ENCODE measurements at places on chromosomes 12 and 14.

GRCh38 chr12:104952816-104953215, 5.3 kb downstream of the SLC41A2 start:
- no peak for DNase-seq

- no peak for DNase-seq
Measured at GRCh38 chr14:81295958-81296923, 75.5 kb upstream of the GTF2A1 start.

GRCh38 chr12:93441081-93441616, 598 bp downstream of the UBE2N start:
- peak; percentile 74 for DNase-seq

DNA sequence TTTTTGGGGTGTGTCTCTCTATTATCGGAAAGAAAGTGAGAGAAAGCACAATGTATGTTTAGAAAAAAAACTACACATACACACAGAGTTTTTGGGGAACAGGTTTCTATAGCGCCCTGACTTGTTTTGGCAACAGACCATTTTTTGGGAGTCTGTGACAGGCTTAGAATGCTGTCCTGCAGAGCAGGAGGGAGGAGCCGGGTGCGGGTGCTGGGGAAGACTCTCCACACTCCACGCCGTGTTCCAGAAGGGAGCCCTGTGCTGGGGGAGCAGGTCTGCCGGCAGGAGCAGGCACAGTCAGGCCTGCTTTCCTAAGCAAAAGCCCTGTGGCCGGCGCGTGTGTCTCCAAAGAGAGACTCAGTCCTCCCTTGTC, 26.5 kb downstream of the CD9 start:
- DNase-seq: no peak

DNA sequence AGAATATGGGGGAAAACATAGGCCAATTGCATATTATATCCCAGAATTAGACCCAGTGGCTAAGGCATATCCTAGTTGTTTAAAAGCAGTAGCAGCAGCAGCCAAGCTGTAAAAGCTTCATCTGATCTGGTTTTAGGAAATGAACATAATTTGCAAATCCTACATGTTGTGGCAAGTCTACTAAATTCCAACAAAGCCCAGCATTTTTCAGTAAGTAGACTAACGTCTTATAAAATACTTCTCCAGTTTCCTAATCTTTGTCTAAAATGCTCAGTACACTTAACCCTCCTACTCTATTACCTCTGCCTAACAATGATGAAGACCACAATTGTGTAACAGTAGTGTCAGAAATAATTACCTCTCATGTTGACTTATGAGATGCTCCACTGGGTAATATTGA, 70.9 kb upstream of the RERGL start:
- no peak for DNase-seq

GRCh38 chr12:120353136-120353535, 15.8 kb downstream of the MSI1 start:
- no peak for DNase-seq

DNA sequence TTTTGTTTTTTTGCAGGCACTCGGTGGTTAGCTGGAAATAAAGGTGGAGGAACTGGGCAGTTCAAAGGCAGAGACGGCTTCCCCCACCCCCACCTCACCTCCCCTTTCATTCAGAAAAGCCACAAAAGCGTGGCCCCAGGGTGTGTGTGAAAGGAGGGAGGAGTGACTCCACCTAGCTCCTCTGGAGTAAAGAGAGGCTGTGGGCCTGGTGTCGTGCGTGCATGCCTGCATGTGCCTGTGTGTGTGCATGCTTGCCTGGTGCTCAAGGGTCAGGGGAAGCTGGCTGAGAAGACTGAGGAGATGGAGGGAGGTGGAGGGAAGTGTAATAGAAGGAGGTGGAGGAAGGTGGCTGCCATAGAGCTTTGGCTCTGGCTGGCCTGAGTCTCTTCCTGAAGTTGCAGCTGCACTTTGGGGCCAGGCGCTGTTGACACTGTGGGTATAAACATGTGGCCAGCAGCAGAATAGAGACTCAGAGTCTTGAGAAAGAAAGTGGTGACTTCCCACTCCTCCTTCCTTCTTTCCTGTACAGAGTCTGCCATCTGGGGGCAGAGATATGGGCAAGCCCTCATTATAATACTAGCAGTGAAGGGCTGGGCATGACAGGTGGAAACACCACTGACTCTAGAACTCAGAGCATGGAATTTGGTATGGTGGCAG, 36.9 kb upstream of the SINHCAF start:
- peak; percentile 63 for DNase-seq

GRCh38 chr14:95531473-95531872, 3.4 kb upstream of the GLRX5 start:
- DNase-seq: no peak

DNA sequence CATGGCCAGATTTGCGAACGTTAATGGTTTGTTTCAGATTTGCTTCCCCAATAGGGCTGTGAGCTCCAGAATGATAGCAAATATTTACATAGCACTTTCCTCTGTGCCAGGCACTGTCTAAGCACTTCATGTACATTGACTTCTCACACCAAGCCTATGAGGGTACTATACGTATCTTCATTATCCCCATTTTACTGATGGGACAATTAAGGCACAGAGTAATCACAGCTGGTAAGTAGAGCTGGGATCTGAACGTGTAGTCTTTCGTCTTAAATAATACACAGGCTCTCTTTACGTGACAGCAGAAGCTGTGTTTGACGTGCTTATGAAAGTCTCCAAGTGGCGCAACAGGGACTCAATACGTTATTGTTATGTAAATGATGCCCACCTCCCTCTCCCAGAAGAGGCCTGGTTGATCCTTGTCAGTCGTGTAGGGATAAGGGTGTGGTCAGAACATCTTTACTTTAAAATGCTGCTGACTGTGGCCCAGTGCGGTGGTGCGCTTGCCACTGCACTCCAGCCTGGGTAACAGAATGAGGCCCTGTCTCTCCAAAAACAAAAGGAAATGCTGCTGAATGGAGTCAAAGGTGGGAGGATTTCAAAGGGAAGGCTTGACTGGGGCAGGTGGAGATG, 66.3 kb upstream of the TCL1B start:
- peak; percentile 63 for DNase-seq

- DNase-seq: no peak
Measured at GRCh38 chr14:21040370-21040925, 1.7 kb upstream of the RNASE7 start.

DNA sequence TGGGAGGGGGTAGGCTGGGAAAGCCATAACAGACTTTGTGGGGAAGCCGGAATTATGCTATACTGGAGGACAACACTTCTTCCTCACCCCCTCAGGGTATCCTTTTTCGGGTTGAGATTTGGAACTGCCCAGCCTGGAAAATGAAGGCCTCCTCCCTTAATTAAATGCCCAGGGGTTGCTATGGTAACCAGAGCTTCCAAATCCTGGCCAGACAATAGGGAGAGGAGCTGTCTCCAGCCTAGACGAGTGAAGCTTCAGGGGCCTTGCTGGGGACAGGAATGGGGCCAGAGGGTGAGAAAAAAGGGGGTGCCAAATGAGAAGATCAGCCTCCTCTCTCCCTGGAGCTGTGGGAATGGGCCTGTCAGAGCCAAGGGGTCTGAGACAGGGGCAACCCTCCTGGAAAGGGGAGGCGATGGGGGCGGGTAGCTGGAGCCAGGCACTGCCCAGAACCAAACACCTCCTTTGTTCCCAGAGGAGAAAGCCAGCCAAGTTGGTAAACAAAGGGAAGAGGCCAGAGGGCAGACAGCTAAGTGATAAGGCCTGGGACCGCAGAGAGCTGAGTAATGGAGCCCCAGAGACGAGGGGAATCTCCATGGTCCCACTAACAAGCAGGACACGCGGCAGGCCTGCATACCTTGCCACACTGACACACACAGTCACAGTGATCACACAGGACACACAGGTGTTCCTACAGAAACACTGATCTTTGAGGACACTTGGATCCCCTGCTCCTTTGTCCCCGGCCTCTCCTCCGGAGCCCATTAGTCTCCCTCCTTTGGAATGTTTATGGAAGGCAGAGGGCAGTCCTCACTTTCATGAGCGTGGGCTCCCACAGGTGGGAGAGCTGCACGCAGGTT, 17.9 kb upstream of the RND1 start:
- DNase-seq: peak; percentile 54

DNA sequence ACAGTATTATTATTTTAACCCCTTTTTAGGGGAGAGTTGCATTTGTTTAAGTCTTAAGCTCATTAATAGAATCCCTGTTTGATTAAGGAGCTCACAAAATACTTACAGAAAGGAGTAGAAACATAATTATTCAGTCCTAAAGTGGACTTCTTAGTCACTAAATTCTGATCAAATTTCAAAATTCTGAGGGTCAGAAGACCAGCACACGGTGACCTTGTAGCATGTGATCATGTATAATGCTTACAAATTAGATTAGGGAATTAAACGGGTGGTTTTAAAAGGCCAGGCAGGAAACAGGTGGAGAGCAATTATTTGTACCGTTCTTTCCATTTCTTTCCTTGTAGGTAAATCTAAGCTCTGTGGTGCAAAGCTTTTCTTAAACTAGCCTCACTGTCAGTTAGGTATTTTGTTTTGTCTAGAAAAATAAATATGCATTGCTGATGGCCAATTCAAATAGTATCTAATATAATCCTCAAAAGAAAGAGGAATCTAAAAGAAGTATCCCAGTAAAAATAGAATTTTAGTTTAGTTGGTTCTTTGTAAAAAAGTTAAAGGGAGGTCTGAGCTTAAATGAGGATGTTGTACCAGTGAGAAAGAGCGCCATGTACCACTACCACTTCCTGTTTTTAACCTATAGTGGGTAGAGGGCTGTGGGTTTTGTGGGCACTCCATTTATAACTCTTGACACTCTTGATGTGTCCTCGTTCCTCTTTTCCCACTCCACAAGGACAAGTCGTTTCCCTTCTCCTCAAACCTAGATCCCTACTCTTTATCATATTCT, 51.1 kb downstream of the SLC38A1 start:
- no peak for DNase-seq

- DNase-seq: no peak
Measured at GRCh38 chr14:100504372-100505078, 82.7 kb downstream of the BEGAIN start.

DNA sequence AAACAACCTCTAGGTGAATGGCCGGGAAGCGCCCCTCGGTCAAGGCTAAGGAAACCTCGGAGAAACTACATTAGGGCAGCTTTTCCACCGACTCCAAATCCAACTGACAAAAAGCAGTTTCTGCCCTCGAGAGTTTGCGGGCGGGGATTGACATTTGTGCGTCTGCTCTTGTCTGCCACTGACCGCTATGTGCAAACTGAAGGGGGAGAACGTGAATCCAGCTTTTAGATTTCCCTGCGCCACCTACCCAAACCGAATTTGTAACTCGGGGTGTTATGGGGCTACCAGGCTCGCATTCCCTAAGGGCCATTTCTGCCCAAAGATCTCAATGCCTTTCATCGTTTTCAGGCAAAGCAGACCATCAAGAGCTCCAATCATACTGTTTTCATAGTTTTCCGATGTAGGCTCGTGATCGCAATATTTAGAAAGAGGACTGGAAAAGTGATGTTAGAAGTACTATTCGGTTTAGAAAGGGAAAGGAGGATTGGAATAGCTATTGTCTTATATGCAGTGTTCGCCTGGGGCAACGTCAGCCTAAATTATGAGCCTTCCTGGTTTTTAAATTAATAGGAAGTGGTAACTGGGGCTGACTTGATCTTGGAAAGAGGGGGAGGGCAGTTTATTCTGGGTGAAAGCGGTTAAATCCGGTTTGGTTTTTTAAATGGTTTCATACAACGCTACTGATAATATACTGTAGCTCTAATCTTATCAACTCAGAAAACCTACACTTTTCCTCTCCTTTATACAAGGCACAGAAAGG, 45.4 kb downstream of the BCAT1 start:
- no peak for DNase-seq

DNA sequence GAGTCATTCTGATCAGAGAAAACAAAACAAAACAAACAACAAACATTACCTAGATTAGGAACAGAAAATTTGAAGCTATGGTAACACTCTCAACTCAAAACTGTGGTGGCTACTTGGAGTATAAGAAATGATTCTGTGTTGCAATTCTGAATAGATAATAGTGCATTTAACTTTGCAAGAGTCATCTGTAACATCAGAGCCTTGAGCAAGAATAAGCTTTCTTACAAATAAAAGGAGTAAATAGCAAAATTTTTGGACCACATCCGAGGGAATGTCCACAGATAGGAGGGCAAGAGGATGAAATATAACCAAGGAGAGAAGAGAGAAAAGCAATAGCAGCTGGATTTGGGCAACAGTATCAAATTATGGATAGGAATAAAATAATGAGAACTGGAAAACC, 1090.6 kb downstream of the SLC6A15 start:
- DNase-seq: no peak

- DNase-seq: no peak
Measured at GRCh38 chr12:112906712-112907414, at the start of gene OAS1. Gene OAS1 (plus strand): TSS chr12:112906962. CDS start chr12:112907040, 78 bp downstream.

DNA sequence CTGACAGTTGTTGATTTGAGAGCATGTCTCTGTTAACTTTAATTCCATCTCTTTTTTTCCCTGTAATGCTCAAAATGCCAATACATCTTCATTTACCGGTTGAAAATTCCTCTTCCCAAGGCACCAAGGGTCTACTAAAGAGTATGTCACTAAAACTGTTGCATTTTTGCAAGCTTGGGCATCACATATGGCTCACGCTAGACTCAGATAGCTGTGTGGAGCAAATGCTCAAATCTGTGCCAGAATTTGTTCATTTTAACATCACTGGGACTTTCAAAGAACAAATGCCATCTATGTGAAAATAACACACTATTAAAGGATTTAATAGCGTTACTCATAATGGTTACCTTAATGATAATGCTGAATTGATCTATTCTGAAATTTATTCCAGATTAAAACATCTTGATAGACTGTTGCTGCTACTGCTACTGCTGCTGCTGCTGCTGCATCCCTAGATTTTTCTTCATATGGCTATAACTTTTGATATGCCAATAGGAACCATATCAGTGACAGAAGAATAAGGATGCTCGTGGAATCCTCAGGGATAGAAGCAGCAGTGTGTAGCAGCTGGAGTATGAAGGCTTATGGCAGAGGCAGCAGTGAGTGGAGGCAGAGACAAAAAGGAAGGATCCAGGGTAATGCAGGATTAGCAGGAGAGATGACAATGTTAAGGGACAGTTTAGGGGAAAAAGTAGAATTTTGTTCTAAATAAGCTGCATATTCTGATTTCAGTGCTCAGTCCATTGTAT, 57.3 kb downstream of the MGAT4C start:
- no peak for DNase-seq

DNA sequence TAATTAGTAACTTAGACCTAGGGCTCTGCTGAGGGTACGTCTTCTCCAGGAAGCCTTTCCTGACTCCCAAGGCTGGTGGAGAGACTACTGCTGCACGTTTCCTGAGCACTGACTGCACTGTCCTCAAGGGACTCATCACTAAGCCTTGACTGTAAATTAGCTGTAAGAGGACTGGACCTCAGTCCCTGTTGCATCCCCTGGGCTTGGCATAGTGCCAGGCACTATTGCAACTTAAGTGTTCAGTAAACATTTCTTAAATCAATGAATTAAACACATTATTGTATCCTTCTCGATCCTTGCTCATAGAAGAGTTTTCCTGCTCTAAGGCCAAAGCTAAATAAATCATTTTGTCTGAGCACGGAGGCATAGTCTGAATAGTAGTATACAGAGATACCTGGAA, 31.9 kb upstream of the IFNG-AS1 start:
- no peak for DNase-seq

- peak; percentile 51 for DNase-seq
Measured at GRCh38 chr12:6788972-6789924, at the start of gene CD4. Gene CD4 (plus strand): TSS chr12:6789528. CDS start chr12:6800139, 10,611 bp downstream.

- DNase-seq: no peak
Measured at GRCh38 chr12:113144806-113145205, 4.7 kb upstream of the CFAP73 start.

Data from H7 (cell line).